PC-3 (cell line): ENCODE measurements at places on chromosomes 6 and 20. TPM values are rescaled to one million over a fixed set of nuclear protein-coding genes. Genes with fewer than 3 reads are reported as not detected.

GRCh38 chr6:112202639-112203341 lies 51.6 kb downstream of the LAMA4 start:
- no peak for DNase-seq

- DNase-seq: peak; percentile 25
Measured at GRCh38 chr6:101393829-101394251, 332 bp downstream of the GRIK2 start.

GRCh38 chr6:129996387-129996786 lies 22.0 kb upstream of the L3MBTL3 start:
- DNase-seq: no peak

GRCh38 chr6:30029588-30029987 lies 31.5 kb upstream of the POLR1H start:
- DNase-seq: no peak

DNA sequence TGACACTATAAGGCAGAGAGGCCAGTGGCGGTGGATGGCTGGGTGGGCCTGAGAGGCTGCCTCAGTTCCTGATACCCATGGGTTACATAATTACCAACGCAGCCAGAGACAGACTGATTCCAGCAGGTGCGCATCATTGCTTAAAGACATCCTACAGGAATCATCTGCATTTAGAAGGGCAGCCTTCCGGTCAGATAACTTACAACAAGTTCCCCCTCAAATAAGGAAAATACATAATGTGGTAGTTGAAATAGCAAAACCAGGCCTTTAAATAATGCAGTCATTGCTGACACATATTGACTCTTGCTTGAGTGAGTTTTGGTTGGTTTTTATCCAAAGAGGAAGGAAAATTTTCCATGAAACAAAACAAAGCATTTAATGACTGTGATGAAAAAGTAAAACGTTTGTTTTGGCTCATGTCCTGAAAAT lies 81.9 kb downstream of the SIM1 start:
- DNase-seq: peak; percentile 10

DNA sequence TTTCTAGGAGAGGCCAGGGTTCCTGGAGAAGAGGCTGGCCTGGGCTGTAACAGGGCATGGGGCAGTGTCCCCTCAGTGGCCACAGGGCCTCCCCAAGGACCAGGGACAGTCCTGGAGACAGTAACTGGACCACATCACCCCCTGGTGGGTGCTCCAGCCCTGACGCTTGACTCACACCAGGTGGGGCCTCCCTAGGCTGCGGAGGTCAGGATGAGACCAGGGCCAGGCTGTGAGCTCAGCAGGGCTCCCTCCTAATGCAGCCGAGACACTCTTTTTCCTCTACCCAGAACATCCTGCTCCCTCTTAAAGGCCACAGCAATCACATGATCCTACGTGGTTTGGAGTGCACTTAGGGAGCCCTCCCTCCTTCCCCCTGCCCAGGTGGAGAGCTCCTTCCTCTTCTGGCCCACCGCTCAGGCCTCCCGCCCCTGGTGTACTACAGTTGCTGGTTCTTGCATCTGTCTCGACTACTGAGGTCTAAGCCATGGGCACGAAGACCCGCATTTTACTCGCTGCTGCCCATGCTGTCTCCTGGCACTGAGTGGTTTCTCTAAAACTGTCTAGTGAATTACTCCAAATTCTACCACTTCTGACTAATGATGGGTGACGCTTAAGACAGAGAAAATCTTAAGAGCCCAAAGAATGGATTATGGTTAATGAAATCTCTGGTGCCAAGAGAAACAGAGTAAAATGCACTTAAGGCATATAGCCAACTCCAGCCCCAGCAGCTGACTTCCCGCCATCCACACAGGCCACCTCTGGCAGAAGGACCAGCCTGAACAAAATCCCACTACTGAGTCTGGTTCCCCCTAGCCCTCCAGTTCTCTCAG lies 166.1 kb upstream of the CST7 start:
- DNase-seq: peak; percentile 28

- peak; percentile 4 for DNase-seq
Measured at GRCh38 chr6:148221196-148221979, 121.2 kb upstream of the SASH1 start.

DNA sequence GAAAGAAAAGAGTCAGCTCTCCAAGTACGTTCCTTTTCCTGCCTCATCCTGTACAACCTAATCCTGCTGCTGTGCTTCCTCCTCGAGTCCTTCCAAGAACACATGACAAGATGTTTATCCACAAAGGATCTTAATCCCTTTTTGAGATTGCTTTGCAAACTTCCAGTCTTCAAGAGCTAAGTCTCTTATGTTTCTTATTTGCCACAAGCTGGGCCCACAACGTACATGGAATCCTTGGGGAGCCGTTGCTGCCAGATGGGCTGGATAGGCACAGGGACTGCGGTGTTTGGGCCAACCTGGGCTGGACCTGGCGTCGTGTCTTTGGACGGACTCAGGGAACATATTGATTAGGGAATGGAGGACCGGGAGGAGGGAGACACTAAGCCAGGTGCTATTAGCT lies 79.7 kb upstream of the AFDN start:
- no peak for DNase-seq

DNA sequence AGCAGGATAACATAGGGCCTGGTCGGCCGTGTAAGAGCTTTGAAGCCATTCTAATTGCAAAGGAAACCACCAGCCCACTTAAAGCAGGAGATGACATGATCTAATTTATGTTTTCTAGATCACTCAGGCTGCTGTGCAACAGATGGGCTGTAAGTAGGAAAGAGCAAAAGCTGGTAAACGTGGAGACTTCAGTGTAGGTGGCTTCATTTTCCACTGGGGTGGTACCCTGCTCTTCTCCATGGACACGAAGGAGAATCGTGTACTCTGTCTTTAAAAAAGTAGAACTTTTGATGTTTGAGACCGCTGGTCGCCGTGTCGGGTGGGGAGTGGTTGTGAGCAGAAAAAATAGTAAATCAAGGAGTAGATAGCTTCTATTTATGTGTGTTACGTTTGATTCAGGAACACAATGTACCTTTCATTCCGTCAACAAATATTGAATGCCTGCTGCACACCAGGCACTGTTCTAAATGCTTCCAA lies 6.4 kb downstream of the CASS4 start:
- DNase-seq: no peak

DNA sequence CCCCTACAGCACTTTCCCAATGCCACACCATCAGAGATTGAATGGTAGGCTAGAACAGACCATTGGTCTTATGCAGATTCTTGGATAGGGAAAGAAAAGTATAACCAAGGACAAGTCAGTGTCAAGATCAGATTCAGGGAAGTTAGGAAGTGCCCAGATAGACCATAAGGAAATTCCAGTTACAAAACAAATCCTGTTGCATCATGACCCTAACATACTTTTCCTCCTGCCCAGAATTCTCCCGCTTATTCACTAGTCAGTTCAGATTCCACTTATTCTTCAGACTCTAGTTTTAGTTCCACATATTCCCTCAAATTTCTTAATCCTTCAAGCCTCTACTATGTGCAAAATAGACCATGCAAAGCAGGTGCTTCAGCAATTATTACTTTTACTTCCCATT lies 20.7 kb downstream of the METTL24 start:
- no peak for DNase-seq

- DNase-seq: no peak
Measured at GRCh38 chr6:18330548-18331081, 56.5 kb upstream of the RNF144B start.

GRCh38 chr6:30135147-30135546 lies 793 bp upstream of the TRIM40 start:
- no peak for DNase-seq

DNA sequence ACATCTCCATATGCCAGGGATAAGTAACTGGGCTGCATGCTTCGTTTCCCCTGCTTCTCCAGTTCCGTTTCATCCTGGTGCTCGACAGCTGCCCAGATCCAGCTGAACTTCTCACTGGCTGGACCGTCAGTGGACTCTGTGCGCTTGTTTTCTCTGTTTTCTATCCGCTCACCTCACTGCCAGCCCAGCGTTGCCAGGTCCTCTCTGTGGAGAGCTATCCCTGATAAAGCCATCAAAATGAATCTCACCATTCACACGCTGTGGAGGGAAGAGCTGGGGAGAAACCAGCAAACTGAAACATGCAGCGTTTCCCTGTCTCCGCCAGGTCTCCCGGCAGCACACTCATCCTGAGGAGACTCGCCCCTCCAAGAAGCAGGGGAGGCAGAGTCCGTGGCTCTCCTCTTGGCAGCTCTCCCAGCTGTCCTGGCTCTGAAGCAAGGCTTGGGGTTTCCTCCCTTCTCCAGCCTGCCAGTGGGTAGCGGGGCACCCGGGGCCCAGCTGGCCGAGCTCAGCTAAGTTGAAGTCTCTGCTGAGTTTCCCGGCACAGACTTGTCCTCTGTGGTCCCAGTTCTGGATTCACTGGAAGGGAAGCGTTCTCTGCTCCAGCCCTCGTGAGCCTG lies 160.9 kb downstream of the DTNBP1 start:
- DNase-seq: peak; percentile 27

DNA sequence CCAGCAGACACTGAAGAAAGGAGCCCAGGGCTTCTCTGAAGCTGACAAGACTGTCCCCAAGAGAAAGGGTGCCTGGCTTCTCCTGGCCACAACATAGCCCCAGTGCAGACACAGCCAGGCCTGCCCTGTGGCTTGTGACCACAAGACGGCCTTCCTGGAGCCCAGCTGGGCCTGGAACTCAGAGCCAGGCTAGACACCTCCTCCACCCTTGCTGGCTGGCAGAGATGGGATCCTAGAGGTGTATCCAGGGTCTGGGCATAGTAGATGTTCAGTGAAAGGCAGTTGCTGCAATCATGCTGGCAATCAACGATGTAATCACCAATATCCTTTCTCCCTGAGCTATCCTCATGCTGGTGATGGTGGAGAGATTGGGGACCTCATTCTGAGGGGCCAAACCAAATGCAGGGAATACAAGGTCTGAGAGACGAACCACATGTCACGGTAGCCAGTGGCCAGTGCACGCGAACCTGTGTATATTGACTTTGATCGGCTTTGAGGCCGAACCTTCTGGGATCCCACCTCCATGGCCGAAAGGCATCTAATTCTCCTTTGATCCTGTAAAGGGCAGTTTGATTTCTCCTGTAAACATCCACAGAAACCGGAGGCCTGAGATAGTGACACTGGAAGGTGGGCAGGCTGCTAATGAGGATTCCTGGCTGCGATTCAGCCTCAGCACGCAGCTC lies 115.2 kb downstream of the PSMB1 start:
- DNase-seq: no peak

GRCh38 chr20:52684176-52684575 lies 288.0 kb upstream of the TSHZ2 start:
- DNase-seq: no peak

GRCh38 chr6:89792881-89793280 lies 26.7 kb downstream of the MDN1 start:
- peak; percentile 44 for DNase-seq

DNA sequence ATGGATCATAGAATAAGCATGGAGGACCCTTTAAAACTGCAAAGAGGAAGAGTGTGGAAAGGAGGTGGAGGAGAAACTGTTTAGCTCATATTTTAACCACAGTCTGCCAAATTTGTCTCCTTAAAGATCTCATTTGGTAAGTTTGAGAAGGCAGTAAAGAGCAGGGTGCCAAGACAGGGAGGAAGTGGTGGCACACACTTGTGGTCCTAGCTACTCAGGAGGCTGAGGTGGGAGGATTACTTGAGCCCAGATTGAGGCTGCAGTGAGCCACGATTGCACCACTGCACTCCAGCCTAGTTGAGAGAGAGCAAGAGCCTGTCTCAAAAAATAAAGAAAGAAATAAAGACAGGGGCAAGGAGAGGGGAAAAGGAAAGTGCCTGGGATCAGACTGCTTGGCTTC lies 16.8 kb upstream of the DCBLD1 start:
- DNase-seq: no peak

DNA sequence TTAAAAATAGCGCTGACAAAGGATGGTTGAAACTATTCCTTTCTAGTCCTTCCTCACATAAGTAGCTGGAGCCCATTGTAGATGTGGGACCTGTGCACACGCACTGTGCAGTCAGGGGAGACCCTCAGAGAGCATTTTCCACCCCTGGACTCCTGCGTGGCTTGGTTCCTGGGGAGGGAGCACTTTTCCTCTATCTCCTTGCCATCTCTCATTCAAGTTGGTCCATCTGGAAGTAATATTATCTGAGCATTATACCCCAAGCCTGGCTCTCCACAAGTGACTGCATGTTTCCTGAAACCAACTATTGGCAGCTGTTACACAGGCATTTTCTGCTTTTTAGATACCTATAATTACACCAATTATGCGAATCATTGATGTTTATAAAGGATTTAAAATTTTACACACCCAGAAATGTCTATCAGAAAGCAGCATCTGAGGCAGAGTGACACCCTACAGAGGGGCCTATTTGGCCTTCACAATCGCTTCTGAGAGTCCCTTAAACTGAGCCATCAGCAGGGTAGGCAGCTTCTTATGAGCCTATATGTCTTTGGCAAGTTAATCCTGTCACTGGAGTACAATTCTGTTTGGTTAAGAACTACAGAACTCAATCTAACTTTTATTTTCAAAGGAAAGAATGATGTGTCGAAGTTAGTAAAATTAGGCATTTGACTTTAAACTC lies 18.7 kb downstream of the SOX4 start:
- no peak for DNase-seq

GRCh38 chr20:10644458-10645204 lies 29.2 kb downstream of the JAG1 start:
- no peak for DNase-seq

DNA sequence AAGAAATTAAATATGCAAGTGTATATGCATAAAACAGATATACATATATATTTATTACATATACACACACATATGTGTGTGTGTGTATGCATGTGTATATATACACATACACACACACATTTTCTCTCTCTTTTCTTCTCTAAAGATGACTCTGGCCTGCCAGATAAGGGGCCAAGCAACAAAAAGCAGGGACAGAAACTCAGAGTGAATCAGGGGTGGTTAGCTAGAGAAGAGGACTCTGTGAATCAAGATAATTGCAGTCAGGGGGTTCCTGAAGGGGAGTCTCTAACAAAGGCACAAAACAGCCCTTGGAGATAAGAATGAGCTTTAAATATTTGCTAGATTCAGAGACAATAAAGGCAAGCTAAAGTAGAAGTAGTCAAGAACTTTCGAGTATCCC lies 650.5 kb downstream of the UTRN start:
- DNase-seq: no peak

The C20orf96 gene
- 3.4 and 5.0 TPM in 2 replicates for total RNA-seq

The PLTP gene
- total RNA-seq: 56.6 and 61.5 TPM in 2 replicates

The FAM209B gene
- 0.58 TPM in 1 of 2 replicates, not detected in the other for total RNA-seq

The XKR7 gene
- total RNA-seq: not detected in 2 replicates

The SEMG1 gene
- not detected in 2 replicates for total RNA-seq

The NOTCH4 gene
- 1.7 and 1.8 TPM in 2 replicates for total RNA-seq

The MUC21 gene
- total RNA-seq: not detected in 2 replicates

The C6orf15 gene
- total RNA-seq: not detected in 2 replicates

The BPI gene
- not detected in 2 replicates for total RNA-seq

The OR12D3 gene
- not detected in 2 replicates for total RNA-seq
